ENCODE measurements at places on chromosomes 3 and 15.

- DNase-seq: no peak
- no peaks in the 10 kb centered on the region for H3K4me1 ChIP-seq
- no peak overlapping the region for H3K4me3 ChIP-seq
- no peaks in the 10 kb centered on the region for H3K36me3 ChIP-seq
- H3K27ac ChIP-seq: no peak overlapping the region
Measured at GRCh38 chr3:158463556-158463955, 107.4 kb upstream of the MLF1 start.

- no peak overlapping the region for H3K27ac ChIP-seq
- no peaks in the 10 kb centered on the region for H3K36me3 ChIP-seq
- DNase-seq: no peak
- no peaks in the 10 kb centered on the region for H3K27me3 ChIP-seq
Measured at GRCh38 chr3:66703501-66703900, 202.7 kb upstream of the LRIG1 start.

DNA sequence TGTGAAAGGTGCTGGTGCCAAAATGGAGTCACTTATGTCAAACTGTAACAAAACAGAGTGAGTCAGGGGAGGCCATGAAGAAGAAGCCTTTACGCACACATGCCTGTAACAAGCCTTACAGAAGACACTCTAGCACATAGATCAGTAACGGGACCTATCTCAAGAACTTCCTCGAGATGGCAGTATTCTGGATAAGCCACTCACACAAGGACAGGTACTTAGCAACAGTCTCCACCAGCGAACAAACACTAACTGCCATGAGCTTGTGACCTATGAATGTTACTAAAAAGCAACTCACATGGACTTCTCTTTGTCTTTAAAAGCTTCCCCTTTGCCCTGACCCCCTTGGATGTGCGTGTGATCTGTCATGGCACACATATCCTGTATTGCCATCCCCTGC, 235.1 kb downstream of the CD47 start:
- no peaks in the 10 kb centered on the region for H3K36me3 ChIP-seq
- no peaks in the 10 kb centered on the region for H3K27me3 ChIP-seq
- H3K4me1 ChIP-seq: no peaks in the 10 kb centered on the region
- no peak overlapping the region for H3K4me3 ChIP-seq
- no peak overlapping the region for H3K27ac ChIP-seq

DNA sequence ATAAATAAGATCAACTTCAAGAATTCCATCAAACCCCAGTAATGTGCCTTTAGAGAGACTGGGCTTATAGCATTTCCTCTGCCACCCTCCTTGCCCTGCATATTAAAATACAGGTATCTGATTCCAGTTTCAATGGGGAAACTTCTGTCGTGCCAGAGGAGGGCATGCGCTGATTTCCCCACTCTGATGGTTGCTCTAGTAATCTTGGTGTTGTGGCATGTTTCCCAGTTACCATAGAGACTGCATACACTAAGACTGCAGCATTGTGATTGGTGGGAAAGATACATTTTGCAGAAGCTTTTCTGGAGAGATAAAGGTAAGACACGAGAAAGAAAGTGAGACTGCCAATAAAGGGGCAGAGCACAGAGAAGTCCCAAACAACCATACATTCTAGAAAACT, 225.6 kb downstream of the TIGIT start:
- H3K4me1 ChIP-seq: no peaks in the 10 kb centered on the region
- H3K36me3 ChIP-seq: no peaks in the 10 kb centered on the region
- H3K27me3 ChIP-seq: no peaks in the 10 kb centered on the region
- no peak for DNase-seq
- no peak overlapping the region for H3K4me3 ChIP-seq

DNA sequence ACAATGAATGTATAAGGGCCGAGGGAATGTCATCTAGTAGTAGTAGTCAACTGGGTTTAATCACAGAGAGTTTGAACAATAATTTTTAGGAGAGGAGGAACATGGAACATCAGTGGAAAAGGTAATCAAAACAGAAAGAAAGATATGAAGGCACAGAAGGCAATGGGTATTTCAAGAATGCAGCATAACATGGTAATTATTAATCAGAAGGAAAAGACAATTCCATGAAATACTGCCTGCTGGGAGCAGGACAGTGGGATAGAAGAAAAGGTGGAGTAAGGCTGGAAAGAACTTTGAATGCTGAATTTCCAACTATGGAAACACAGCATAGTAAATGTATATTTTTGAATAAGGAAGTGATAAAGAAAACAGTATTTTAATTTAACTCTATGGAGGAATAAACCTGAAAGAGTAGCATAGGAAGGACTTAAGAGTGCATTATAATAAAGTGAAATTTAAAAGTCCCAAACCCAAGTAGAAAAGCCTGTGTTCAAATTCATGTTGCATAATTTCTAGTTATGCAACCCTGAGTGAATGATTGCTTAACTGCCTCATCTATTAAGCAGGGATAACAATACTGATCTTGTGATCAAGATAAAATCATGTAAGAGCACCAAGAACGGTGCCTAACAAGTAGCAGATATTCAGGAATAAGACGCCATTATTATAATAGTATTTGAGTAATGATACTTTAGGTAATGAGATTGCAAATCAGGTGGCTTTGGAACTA, 357.7 kb downstream of the TBC1D5 start:
- H3K36me3 ChIP-seq: peaks cover 5% of the 10 kb centered on the region
- no peak for DNase-seq
- no peak overlapping the region for H3K4me3 ChIP-seq
- no peaks in the 10 kb centered on the region for H3K27me3 ChIP-seq
- H3K4me1 ChIP-seq: no peaks in the 10 kb centered on the region
- no peak overlapping the region for H3K27ac ChIP-seq

- H3K4me1 ChIP-seq: no peaks in the 10 kb centered on the region
- no peaks in the 10 kb centered on the region for H3K27me3 ChIP-seq
- H3K27ac ChIP-seq: no peak overlapping the region
- H3K36me3 ChIP-seq: no peaks in the 10 kb centered on the region
- H3K4me3 ChIP-seq: no peak overlapping the region
Measured at GRCh38 chr3:175392653-175393052, 533.5 kb downstream of the NAALADL2 start.

GRCh38 chr15:74906067-74906449, 593 bp downstream of the FAM219B start:
- H3K4me1 ChIP-seq: peaks cover 32% of the 10 kb centered on the region
- no peaks in the 10 kb centered on the region for H3K27me3 ChIP-seq
- no peak for DNase-seq
- H3K36me3 ChIP-seq: peaks cover 30% of the 10 kb centered on the region

- no peaks in the 10 kb centered on the region for H3K27me3 ChIP-seq
- no peak overlapping the region for H3K4me3 ChIP-seq
- DNase-seq: no peak
- no peak overlapping the region for H3K27ac ChIP-seq
Measured at GRCh38 chr15:85427286-85428028, 47.1 kb downstream of the AKAP13 start.

DNA sequence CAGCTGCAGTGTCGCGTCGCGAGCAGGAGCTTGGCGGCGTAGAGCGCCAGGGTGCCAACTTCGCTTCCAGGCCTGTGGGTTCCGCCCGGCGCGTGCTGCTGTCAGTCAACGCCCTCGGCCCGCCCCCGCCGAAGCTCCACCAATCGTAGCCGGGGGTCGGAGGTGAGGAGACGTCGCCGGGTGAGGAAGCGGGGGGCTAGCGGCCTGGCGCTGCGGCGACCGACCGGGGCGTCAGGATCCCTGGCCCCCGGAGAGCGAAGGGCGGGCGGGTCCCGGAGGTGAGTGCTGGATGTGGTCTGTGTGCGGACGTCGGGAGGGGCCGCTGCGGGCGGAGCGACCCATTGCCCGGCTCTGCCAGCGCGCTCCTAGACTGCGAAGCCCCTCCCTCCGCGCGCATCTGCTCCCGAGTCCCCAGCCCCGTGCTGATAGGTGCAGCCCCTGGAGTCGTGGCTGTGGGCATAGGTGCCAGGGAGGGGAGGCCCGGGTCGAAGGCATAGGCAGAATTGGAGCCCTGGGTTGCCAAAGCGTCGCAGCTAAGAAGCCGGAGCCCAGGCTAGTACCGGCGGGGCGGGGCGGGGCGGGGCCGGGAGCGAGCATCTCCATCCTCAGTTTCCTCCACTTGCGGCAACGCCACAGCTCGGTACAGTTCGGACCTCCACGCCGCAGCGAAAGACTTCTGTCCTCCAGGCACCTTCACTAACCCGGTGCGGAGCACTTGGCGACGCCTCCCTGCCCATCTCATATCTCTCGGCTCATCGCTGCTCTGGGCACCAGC, at the start of gene NXPE3:
Gene NXPE3 (plus strand): TSS at position 165 of the 775 bp plus-strand sequence. CDS start 6,386 bp downstream, outside the sequence.
- H3K27me3 ChIP-seq: no peaks in the 10 kb centered on the region
- peaks cover 16% of the 10 kb centered on the region for H3K36me3 ChIP-seq
- H3K27ac ChIP-seq: peak within 1 kb of the TSS; percentile 95
- H3K4me1 ChIP-seq: peaks cover 16% of the 10 kb centered on the region

DNA sequence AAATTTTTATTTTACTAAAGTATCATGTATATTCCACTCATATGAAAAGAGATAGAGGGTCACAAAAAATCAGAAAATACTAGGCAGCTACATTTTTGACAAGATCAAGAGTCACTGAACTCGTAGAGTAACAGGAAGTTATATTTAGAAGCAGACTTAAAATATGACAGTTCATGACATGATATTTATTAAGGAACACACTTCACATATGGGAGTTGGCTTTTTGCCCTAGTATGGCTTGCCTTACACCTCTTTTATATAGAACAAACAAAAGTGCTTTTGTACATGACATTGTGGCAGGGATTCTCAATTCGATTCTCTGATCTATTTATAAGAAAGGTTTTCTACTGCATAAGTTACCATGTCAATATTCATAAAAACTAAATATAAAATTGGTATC, 80.1 kb upstream of the GBE1 start:
- no peaks in the 10 kb centered on the region for H3K27me3 ChIP-seq
- H3K27ac ChIP-seq: no peak overlapping the region
- no peak overlapping the region for H3K4me3 ChIP-seq
- H3K36me3 ChIP-seq: no peaks in the 10 kb centered on the region
- DNase-seq: no peak

DNA sequence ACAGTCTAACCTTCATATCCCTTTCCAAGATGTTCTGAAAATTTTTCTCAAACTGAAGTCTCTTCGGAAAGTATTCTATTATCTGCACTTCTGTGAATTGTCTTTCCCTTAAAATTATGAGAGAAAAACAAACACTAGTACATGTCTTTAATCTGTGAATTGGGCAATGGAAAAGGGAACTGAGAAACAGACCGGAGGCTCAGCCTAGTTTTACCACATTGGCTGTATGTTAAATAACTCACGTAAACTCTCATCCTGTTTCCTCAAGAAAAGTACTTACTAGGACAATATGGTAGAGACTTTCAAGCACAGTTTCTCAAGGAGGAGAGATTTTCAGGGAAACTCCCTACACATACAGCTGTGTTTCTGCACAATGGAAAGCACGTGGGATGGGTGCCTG, 982.2 kb upstream of the SEMA6D start:
- no peak overlapping the region for H3K27ac ChIP-seq
- no peak overlapping the region for H3K4me3 ChIP-seq
- DNase-seq: no peak
- H3K36me3 ChIP-seq: no peaks in the 10 kb centered on the region
- no peaks in the 10 kb centered on the region for H3K4me1 ChIP-seq
- no peaks in the 10 kb centered on the region for H3K27me3 ChIP-seq

- H3K36me3 ChIP-seq: no peaks in the 10 kb centered on the region
- no peaks in the 10 kb centered on the region for H3K4me1 ChIP-seq
- no peak for DNase-seq
- no peak overlapping the region for H3K27ac ChIP-seq
Measured at GRCh38 chr3:68274286-68274685, 619.9 kb upstream of the SUCLG2 start.

DNA sequence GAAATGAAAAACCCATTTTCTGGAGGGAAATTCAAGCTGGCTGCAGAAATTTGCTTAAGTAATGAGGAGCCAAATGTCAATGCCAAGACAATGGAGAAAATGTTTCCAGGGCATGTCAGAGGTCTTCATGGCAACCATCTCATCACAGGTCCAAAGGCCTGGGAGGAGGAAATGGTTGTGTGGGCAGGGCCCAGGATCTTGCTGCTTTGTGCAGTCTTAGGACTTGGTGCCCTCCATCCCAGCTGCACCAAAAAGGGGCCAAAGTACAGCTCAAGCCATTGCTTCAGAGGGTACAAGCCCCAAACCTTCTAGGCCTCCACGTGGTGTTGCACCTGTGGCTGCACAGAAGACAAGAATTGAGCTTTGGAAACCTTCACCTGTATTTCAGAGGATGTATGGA, 59.3 kb downstream of the POMGNT2 start:
- H3K36me3 ChIP-seq: no peaks in the 10 kb centered on the region
- no peak for DNase-seq
- no peak overlapping the region for H3K27ac ChIP-seq
- no peaks in the 10 kb centered on the region for H3K27me3 ChIP-seq
- H3K4me1 ChIP-seq: no peaks in the 10 kb centered on the region

GRCh38 chr3:32975891-32976595, 24.6 kb downstream of the CCR4 start:
- no peaks in the 10 kb centered on the region for H3K36me3 ChIP-seq
- peak; percentile 13 for DNase-seq
- H3K27me3 ChIP-seq: no peaks in the 10 kb centered on the region
- no peaks in the 10 kb centered on the region for H3K4me1 ChIP-seq
- no peak overlapping the region for H3K4me3 ChIP-seq

Data from natural killer cell (primary cell).